ENCODE measurements at places on chromosomes 12 and 14.

DNA sequence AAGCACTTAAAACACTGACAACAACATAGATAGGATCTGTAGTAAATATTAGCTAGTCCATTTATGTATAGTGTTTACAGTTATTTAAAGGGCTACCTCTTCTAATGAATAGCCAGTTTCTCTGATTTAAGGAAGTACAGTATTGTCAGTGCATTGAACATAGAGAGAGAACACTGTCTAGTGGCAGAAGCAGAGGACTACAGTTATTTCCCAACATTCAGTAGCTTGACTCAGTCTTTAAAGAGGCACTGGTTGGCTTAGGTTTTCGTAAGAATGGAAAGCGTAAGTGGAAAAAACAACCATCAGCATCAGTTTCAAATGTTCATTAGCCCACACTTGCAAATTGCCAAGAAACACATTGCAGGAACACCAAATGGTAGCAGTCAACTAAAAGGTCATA is 125.0 kb upstream of the HMGA2 start:
- DNase-seq: no peak

GRCh38 chr14:56422221-56422620 is 157.4 kb upstream of the TMEM260 start:
- peak; percentile 23 for DNase-seq

DNA sequence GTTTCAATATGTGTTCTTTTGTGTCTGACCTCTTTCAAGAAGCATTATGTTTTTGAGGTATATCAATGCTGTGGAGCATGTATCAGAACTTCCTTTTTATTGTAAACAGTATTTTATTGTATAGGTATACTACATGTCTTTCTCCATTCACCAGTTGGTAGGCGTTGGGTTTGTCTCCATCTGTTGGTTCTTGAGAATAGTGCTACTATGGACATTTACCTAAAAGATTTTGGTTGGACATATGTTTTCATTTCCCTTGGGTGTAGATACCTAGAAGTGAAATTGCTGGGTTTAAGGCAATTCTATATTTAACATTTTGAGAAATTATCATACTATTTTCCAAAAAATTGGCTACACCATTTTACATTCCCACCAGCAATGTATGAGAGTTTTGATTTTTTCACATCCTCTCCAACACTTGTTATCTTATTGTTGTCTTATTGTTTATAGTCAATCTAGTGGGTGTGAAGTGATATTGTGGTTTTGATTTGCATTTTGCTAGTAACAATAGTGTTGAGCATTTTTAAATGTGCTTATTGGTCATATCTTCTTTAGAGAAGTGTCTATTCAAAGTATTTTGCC is 409.2 kb downstream of the IPO8 start:
- DNase-seq: peak; percentile 10

DNA sequence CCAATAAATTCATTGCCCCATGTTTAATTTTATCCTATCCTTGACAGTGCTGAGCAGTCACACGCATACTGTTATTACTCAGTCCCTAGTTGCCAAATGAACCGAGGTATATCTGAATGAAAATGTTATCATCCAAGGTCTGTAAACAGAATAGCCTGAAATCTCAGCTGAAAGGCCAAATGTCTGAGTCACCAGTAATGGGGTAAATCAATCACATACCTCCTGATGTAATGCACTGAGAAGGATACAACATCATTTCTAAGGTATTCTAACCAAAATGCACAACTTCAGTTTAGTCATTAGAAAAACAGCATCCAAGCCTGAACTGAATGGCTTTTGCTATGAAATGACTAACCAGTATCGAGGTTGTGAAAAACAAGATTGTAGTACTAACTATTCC is 228.6 kb downstream of the DPF3 start:
- no peak for DNase-seq

- DNase-seq: no peak
Observed at GRCh38 chr14:106838991-106839769, 1312.8 kb downstream of the TMEM121 start.

GRCh38 chr12:93653079-93653478 is 24.1 kb upstream of the CRADD start:
- DNase-seq: no peak

- DNase-seq: no peak
Observed at GRCh38 chr14:77040741-77041653, 12.5 kb upstream of the IRF2BPL start.

DNA sequence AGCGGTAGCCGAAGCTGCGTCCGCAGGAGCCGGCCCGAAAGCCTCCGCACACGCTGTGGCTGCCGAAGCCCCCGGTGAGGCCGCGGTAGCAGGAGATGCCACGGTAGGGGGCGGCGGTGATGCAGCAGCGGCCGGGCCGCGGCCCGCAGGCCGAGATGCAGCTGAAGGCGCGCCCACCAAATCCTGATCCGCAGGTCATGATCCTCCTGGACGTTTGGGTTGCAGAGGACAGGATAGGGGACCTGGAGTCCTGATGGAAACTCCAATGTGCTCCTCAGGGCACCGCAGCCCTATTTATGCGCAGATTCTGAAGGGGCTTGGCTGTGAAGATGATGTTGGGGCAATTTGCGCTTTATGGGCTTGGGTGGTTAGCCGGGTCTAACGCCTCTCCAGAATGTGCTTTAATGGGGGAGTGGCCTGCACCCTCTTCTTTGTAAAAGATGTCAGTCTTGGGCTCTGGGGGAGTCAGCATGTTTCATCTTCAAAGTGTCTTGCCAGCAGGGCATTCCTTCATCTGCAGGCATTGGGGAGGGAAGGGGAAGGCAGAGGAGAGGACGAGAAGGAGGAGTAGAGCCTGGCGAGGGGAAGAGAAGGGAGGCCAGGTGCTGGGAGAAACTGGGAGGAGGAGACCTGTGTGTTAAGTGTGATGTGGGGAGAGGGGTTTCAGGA is at the start of gene KRT81:
Gene KRT81, minus strand, starts transcription at position 268 of the 669 bp plus-strand sequence. Its CDS starts 69 bp downstream, at position 199.
- DNase-seq: no peak

GRCh38 chr14:64349741-64350490 is 38.2 kb upstream of the MTHFD1 start:
- DNase-seq: no peak

DNA sequence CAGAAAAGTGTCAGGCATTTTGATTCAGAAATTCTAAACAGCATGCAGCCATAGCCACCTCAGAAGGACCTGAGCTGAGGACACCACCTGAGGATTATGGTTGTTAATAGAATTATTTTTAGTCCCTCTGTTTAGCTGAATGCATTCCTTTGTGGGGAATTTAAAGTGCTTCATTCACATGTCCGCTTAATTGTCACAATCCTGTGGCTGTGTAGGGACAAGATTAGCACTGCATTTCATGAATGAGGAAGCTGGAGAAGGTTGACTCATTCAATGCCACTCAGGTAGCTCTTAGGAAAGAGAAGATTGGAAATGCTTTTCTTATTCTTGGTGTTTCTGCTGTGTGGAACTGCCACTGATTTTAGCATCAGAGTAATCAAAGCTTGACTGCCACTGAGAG is 42.0 kb upstream of the KRR1 start:
- no peak for DNase-seq

- DNase-seq: no peak
Observed at GRCh38 chr14:37223947-37224474, 26.3 kb downstream of the MIPOL1 start.

DNA sequence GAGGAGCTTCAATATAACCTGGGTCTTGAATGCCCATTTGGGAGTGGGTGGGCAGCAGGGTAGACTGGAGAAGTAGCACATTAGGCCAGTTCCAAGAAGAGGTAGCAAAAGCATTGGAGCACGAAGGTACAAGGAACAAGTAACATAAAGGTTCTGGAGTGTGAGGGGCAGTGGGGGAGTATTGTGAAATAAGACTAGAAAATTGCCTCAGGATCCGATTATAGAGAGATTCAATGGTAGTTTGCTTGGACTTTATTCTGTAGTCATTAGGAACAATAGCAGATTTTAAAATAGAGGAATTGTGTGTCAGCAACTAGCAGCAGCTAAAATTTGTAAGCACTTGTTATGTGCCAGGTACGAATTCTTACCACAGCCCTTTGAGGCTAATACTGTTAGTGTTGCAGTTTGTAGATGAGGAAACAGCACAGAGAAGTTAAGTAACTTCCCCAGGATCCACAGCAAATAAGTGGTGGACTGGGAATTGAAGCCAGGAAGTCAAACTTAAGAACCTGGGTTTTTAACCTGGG is 61.8 kb downstream of the PPFIBP1 start:
- no peak for DNase-seq

DNA sequence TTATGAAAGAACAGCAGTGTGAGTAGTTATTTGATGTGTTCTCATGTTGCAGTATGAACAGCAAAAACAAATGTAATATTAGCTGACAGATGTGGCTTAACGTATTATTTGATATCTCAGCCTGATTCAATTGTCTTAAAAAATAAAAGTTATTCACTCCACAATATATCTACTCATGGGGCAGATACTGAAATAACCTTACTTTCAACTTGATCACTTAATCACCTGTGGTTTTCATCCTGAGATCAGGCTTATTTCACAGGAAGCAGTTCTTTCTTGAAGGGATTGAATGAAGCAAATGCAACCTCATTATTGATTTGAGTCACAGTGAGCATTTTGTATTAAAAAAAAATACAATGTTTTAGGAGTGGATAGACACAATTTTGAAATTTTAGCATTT is 90.3 kb downstream of the AKAP6 start:
- DNase-seq: no peak

DNA sequence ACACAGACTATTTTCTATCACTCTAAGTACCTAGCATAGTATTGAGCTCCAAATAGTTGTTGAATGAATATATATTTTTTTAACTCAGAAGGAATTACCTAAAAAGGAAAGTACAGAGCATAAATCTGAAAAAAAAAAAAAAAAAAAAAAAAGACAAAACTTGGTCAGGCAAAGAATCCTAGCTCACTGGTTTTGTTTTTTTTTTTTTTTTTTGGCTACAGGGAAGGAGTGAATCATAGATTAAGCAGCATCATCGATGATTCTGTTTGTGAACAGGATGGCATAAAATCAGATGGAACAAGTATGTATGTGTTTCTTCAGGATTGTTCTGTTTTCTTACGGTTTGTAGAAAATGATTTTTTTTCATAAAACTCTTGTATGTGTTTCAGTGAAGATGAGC is 66.1 kb upstream of the BCAT1 start:
- no peak for DNase-seq

DNA sequence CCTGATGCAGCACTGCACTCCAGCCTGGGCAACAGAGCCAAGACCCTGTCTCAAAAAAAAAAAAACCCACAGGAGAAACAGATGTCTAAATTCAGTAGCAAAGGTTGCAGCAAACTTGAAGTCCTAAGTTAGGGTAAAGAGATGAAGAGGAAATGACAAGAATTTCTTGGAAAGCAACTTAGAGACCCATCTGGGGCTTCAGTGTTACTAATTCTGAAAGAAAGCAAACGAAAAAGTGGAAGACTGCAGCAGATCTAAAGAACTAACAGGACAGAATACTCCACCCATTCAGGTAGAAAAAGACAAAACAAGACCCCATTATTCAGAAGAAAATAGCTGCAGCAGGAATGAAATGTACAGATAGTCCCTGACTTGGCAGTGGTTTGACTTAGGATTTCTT is 31.9 kb downstream of the RESF1 start:
- DNase-seq: no peak

DNA sequence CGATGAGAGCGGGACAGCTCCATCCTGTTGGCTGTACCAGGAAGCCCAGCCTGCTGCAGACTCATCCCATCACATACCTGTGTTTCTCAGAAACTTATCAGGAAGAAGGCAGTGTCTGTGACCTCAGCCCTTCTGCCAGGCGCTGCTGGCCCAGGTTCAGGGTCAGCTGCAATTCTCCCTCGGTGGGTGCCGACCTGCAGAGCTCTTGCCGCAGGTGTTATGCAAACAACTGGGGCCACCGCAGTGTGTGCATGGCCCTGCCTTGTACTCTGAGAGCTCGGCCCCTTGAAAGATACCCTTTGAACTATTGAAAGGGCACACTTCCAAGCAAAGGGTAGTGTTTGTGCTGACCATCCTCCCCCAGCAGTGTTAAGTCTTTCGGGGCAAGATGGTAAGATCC is 322.2 kb upstream of the DIO3 start:
- DNase-seq: no peak

DNA sequence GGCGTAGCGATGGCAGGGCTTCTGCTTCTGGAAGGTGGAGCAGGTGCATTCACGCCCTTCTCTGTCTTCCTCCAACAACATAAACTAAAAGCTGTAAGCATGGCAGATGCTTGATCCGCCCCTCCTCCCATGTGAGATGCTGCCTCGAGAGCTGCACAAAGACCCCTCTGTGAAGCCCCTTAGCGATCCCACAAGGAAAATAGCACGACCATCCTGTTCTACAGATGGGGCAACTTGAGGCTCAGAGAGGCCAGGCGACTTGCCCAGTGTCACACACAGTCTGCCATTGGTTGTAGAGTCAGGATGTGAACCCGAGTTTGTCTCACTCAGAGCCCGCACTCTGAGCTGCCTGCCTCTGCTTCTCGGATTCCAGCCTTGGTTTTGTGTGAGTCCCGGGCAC is 144.4 kb downstream of the SCARB1 start:
- DNase-seq: no peak

DNA sequence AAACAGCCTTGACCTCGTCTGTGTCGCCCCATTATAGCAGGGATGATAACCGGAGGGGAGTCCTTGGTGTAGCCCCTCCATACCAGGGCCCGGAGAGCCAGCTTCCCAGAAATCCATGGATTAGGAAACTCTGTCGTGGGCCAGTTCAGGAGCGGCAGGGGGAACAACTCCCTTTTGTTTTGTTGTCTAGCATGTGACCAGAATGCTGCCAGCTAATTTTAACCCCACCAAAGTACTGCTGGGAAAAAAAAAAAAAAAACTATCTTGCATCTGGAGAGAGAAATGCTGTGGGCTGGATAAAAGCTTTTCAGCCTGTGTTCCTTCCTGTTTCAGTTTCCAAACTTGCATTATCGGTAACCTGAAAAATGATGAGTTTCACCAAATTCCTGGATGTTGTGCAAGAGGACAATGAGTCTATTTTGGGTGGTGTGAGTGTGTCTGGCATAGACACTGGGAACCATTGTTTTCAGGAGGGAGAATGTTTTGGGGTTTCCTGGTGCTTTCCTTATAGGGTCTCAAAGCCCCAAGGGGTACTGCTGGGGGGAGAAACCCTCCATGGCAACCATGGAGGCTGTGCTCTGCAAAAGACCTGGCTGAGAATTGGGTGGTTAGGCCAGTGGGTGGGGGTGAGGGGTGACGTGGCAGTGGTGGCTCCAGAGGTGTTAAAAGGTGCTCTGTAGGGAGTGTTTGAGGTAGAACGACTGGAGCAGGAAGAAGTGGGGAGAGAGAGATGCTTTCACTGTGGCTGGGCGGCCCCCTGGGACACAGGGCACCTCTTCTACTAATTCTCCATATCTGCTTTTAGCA is 14.9 kb upstream of the IRF2BPL start:
- DNase-seq: peak; percentile 86

- DNase-seq: no peak
Observed at GRCh38 chr12:104682790-104683279, 226.1 kb downstream of the CHST11 start.

GRCh38 chr12:92529944-92530343 is 172.8 kb upstream of the PLEKHG7 start:
- no peak for DNase-seq

- DNase-seq: peak; percentile 87
Observed at GRCh38 chr12:70994217-70994788, 73.8 kb upstream of the PTPRR start.

- DNase-seq: no peak
Observed at GRCh38 chr14:21680072-21680471, 6.5 kb upstream of the OR4E1 start.

GRCh38 chr12:109624467-109624866 is 50.9 kb downstream of the MVK start:
- DNase-seq: no peak
